ENCODE measurements at places on chromosomes 4 and X.

- no peak for DNase-seq
These were observed 59.9 kb downstream of the TRIML1 start for GRCh38 chr4:188198982-188199792.

DNA sequence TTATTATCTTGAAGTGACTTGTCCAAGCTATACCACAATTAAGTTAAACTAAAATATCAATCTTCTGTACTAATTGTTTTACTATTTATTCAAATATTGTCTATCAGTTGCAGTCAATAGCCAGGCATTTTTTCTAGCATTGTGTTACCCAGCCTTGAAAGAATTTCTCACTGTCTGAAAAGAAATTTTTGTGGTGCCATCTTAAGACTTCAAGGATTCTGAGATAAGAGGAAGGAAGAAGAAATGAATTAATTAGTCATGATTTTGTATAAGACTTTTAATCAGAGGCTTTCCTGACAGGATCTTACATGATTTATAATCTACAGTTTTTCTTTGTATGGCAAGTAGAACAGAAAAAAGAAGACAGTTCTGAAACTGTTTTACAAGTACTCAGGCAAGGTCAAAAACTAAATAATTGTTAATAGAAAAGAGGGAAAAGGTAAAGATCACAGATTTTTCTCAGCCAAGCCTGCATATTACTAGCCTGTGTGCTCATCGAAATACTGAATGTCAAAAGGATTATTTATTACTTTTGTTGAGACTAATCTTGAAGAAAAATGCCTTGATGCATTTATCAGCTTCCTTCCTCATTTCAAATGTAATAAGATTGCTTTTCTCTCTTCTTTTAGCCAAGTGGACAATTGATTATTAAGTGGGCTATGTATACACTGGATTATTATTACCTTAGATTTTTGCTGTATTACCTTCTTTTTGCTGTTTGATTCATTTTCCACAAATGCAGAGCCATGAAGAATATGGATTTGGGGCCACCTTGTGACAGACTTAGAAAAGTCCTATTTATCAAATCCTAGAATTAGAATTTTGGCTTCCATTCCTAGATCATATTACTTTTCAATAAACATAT is 53.8 kb downstream of the CXCL1 start:
- DNase-seq: peak; percentile 55

- peak; percentile 49 for DNase-seq
These were observed 92.2 kb upstream of the PGRMC2 start for GRCh38 chr4:128379860-128380259.

- DNase-seq: no peak
These were observed 613 bp downstream of the GLRB start for GRCh38 chr4:157076578-157076947.

GRCh38 chr4:174631901-174632758 is 109.8 kb upstream of the HPGD start:
- peak; percentile 37 for DNase-seq

GRCh38 chr4:24070117-24070516 is 180.3 kb upstream of the PPARGC1A start:
- DNase-seq: peak; percentile 80

- DNase-seq: peak; percentile 56
These were observed 689 bp upstream of the OGT start for GRCh38 chrX:71532078-71532752.

DNA sequence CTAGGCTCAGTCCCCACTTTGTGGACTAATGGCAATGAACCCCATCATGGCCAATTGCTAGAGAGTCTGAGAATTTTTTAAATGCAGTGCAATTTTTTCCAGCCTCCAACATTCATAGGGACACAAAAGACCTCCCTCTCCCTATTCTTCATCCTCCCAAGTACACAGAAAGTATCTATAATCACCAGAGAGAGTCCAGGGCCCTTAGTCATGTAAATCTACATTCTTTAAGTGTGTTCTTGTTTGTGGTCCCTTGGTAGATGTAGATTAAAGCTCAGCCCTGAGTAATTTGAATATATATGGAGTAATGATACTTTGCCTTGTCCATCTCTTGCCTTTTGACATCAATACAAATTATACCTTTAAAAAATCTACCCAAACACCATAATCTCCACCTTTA is 51.3 kb upstream of the ATXN3L start:
- DNase-seq: peak; percentile 43

DNA sequence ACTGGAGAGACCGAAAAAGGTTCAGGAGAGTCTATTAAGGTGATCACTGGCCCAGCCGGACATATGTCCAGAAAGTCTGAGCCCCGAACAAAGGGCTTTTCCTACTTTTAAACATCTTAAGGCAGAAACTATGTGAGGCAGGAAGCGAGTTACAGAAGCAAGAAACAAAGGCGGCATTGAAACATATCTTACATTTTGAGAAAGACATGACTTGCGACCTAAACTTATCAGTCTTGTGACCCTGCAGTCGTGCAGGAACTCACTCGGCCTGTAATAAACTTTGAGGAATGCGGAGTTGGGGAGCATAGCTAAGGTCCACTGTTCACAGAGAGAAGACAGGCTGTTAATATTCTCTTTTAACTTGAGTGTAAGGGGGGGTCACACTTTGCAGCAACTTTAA is 158.7 kb downstream of the TBX22 start:
- no peak for DNase-seq

DNA sequence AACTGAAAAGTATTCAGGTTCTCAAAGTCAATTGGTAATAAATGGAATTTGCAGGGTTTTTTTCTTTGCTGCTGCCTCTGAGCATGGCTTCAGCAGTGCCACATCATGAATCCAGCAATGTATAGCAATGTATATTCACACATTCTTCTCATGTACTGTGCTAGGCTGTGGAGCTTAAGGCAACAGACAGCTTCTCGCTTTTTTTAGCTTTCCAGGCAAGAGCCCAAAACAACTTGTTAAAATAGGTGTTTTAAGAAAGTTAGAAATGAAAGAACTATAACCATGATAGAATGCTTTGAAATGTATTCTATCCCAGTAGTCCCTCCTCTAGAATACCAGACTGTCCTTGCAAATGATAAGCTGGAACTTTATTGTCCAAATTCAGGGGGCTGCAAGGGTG is 30.4 kb downstream of the SMIM43 start:
- no peak for DNase-seq

DNA sequence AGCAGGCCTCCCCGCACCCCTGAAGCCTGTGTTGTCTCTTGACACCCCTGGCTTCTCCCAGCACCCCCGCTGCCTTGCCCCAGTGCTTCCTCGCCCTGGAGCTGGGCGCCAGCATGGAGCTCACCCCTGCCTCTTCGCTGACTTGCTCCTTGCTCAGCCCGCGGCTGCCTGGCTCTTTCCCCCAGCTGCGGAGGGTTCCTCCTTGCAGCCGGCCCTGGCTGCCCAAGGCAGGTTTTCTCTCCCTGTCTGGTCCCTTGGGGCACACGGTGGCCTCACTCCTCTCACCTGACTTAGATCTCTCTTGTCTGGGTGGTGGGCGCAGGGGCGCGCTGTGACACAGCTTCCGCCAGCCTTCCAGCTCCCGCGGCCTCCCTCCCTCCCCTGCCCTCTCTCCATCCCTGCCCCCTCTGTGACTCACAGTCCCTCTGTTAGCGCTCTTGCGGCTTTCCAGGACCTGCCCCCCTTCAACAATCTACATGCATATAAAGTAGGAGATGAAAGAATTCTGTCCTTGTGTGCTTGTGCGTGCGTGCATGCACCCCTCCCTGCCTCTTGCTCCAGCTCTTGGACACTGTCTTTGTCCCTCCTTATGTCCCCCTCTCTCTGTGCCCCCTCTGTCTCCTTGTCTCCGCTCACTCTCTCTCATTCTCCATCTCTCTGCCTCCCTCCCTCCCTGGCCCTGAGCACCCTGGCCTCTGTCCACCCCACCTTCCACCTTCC is 2.2 kb downstream of the PLXNB3 start:
- peak; percentile 78 for DNase-seq

GRCh38 chr4:1057403-1057745 is 45.9 kb downstream of the FGFRL1 start:
- no peak for DNase-seq

DNA sequence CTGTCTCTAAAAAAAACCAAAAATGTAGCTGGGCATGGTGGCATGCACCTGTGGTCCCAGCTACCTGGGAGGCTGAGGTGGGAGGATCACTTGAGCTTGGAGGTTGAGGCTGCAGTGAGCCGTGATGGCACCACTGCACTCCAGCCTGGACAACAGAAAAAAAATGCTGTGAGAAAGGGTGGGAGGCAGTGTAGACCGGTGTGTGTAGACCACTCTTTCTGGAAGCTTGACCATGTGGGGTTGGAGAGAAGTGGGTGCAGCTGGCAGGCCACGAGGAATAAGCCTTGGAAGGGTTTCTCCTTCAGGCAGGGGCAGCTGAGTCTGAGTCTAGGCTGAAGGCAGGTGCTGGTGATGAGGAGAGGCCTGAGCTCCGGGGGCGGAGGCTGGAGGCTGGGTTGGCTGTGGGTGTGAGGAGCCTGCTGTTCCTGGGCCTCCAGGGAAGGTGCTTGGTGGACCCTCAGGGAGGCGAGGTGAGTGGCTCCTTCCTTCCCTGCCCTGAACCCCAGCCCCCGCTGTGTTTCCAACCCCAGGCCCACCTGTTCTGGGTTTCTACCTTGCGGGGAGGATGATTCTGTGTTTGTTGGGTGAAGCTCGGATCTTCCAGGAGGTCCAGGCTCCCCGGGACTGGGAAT is 9.3 kb upstream of the TBC1D14 start:
- DNase-seq: no peak

GRCh38 chr4:915041-915474 is 17.1 kb downstream of the GAK start:
- no peak for DNase-seq

DNA sequence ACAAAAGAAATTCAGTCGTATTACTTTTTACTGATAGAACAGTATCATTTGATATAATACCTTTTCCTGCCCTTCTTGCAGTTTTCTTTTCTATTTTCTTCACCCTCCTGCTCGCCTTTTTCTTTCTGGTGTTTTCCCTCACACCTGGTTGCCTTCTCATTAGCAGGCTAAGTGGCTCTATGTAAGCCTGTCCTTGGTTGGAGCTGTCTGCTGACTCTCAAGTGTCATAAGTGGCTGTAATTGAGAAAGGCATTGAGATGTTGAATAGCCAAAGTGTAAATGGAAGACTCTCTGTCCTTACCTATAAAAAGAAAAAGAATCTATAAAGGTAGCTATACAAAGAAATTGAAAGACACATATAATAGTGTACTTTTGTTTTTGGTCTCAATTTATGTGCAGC is 180.7 kb downstream of the ADGRL3 start:
- no peak for DNase-seq

DNA sequence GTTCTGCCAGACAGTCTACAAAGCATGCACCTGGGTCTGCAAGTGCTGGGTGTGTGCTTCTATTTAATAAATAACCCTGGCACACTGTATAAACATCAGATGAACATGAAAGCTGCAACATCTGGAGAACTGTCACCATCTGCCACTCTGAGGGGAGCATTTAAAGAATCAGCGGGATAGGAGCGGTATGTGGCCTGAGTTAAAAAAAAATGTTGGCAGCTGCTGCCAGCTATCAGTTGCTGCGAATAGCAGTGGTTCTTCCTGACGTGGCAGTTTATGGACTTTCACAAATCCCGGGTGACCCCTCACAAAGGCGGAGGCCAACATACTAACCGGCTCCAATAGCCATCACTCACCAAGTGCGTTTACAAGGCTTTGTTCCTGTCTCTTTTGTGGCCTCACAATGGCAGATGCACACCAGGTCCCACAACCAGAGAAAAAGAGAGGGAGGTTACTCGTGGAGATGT is 95.1 kb downstream of the RASL11B start:
- DNase-seq: peak; percentile 38

DNA sequence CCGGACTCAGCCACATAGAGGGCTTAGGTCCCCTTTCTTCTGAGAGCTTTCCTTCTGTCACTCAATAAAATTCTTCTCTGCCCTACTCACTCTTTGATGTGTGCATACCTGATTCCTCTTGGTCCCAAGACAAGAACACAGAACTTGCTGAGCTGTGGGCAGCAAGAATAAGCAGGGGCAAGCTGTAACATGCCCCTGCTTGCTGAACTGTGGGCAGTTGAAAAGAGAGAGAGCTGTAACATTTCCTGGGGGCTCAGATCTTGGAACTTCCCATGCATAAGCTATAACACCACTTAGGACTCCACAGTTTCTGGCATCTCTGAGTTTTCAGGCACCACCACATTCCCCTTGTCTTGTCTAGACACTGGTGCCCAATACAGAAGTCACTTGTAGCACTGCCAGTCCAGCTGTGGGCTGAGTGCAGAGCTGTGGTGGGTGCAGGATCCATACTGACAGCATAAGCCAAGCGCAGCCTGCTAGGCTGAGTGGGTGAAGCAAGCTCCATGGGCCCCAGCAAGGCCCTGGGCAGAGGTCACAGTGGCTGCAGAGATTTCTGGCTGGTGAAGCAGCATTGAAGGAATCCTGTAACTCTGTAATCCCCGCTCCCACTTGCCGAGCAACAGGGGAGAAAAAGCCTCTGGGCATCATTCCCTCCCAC is 241.2 kb downstream of the PCDH10 start:
- DNase-seq: no peak

- DNase-seq: no peak
These were observed 61.6 kb upstream of the GPR174 start for GRCh38 chrX:79082899-79083298.

DNA sequence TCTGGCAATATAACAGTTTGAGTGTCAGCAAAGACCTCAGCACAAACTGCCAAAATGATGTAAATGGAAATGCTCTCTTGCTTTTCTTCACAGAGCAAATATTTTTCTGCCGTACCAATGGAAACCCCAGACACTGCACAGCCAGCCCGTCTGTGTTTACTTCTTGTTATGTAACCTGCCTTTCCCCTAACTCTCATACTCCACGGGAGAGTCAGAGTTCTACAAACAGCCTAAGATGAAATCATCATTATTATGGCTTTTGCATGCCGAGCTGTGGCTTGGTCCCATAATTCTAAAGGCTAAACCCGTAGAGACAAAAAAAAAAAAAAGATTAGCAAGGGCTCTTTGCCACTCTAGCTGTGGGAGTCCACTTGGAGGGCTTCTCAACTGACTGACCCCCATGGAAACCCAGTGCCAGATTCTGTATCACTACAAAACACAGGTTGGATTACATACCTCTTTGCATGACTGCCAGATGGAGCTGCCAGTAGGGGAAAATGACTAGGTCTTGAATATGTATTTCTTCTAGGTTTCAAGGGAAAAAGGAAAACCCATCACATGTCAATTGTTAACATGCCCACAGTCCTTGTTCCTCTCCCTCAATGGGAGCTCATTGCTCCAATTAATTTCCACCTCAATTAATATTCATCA is 197.2 kb upstream of the CNKSR2 start:
- DNase-seq: no peak
